ENCODE measurements at places on chromosomes 16 and 17.

GRCh38 chr16:85089525-85089924, 22.7 kb downstream of the CIBAR2 start:
- no peak for DNase-seq

DNA sequence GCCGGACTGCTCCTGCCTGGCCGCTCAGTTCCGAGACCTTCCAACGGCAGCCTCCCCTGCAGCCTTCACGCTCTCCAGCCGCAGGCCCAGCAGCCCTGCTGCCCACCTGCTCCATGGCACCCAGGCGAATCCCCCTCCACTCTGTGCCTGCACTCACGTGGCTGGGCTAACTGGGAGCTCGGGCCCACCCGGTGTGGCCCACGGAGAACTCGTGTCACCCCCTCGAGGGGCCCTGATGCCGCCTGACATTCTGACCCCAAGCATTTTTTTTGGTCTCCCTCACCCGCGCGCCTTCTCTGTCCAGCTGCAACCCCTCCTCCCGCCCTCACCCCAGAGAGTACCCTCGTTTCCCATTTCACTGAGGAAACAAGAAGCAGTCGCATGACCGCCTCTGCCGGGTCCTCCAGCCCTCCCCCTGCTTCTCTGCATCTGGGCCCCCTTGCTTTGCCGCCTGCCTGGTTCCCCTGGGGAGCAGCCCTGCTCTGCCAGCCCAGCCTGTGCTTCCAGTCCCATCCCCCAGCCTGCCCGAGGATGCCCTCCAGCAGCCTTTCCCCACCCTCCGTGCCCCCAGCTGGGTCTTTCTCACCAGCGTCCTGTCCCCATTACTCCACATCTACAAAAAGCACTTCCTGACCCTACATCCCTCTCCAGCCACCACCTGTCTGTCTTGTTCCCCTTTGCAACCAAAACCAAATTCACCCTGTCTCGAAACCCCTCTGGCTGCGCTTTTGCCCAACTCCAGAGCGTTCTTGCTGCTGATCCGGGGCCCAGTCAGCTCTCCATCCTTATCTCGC, 146.4 kb upstream of the CHMP6 start:
- no peak for DNase-seq

DNA sequence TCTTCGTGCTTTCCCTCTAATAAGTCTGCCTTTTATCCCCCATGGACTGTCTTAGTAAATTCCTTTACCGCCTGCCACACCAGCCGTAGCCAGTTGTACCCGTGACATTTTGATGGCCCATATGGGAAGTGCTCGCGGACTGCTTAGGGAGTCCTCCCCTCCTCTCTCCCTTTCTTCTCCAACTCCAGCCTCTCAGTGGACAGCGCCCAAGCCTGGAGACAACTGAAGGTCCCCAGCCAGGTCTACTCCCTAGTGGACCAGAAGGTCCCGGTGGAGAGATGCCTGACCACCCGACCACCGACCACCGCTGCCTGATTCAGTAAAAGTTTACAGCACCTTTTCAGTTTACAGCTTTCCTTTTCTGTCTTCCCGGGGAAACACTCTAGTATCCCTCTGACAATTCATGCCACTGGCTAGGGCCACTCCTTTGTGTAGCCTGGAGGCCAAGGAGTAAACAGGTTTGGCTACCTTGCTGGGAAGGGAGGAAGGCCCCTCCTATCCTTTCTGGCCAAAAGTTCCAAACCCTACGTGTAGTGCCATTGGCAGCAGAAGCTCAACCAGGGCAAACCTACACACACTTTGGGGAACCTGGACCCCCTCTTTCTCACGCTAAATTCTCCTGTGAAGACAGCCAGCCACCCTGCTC, 18.0 kb downstream of the CTRB2 start:
- no peak for DNase-seq

DNA sequence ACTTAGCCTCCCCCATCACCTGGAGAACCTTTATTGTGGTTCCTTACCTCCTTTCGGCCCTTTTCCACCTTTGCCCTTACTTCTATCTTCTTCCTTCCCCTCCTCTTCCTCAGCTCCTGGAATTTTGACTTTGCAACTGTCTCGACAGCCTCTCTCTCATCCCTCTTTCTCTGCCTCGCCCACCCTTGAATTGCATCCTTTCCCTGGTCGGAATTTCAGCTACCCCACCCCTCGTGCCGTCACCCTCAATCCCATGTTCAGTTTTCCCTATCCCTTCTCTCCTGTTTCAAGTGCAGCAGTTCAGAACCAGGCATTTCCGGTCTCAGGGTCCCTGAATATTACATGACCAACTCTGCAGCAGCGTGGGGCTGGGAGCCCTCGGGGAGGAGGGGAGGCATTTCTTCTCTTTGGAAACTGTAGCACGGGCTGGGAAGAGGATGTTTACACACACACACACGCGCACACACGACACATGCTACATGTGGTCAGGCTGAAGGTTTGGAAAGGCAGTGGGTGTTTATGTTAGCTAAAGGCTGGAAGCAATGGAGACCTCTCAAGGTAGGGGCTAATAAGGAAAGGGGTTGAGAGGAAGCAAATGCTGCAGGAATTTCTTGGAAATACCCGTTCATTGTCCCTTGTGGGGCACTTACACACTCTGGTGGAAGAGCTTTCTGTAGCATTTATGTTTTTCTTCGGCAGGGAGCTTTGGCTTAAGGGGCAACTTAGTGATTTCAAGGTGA, 971 bp downstream of the MINK1 start:
- peak; percentile 28 for DNase-seq

GRCh38 chr17:40803617-40804082, 3.9 kb upstream of the KRT28 start:
- DNase-seq, result peak; percentile 75
